ENCODE measurements at places on chromosomes 2 and 18.
A peak's percentile ranks its signal among the peaks of the same experiment; 100 is the strongest.

GRCh38 chr2:122378521-122378920 is 623.1 kb downstream of the TSN start:
- no peak for DNase-seq

DNA sequence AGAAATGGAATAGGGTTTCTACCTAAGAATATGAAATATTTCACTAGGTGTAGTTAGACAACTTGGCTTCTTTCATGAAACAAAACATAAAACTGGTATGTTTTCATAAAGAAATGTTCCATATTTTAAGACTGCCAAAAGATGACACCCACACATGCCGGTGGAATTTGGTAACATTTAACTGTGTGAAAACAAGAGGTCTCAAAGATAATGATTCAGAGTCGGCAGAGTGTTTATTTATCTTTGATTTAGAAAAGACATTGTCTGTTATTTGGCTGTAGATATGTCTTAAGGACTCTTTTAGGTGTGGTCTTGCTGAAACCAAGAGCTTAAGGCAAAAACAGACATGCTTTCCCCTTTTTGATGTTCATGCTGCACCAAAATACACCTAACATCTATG is 63.5 kb upstream of the FN1 start:
- no peak for DNase-seq

- DNase-seq, result no peak
Observed at GRCh38 chr2:9821805-9822445, 21.3 kb upstream of the TAF1B start.

DNA sequence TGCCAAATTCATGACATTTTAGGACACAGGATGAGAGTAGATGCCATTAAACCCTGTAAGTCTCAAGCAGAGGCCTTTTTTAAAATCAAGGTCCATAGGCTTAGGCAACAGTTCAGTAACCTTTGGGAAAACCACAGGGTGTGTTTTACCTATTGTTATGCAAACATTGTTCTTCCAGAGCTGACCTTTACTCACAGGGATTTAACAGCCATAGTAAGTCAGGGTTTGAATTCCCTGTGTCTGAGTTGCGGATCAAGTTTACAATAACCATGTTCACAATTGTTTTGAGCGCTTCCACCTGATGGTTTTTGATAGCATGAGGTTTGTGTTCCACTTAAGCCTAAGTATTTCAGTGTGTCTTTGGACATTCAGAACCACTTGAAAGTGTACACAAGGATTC is 160.1 kb upstream of the BOD1L2 start:
- no peak for DNase-seq

DNA sequence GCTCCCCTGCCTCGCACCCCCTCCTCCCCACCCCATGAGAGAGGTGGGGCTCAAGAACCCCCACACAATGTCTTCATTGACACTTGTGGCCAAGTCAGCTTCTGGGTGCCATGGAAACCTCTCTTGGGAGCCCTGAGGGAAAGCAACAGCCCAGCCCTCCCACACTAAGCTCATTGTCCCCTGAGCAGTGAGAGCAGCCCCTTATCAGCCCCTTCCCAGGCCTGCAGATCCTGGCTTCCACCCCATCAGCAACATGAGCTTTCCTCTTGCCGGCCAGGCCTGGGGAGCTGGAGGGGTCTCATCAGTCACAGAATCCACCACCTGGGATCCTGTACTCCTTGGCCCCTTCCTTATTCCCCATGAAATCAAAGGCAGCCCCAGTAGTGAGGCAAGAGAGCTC is 107.8 kb upstream of the ST3GAL5 start:
- no peak for DNase-seq

DNA sequence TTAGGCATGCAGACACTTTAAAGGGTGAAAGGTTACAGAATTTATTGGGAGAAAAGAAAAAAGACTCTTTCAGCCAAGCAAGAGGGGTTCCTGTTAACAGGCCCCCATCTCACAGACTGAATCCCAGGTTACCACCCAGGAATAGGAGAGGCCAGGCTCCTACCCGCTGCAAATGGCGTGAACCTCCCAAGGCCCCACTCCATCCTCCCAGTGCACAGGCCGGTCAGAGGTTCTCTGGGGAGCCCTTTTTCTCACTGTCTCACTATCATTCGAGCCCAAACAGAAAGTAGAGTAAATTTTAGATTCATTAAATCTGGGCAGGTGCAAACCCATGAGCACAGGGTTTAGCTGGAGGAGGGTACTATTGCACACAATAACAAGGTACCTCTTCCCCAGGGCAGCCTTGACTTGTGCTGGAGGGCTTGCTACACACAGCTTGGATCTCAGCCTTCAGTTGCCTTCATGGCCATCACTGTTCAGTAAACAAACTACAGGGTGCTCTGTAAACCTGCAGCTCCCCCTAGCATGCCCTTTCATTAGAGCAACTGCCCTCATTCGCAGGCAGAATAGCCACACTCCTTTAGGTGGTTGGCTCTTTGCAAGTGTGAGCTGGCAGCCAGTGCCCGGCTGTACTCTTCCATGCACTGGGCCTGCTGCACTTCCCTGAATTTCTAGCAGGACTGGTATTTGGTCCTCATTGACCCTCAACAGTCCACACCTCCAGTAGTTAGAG is 7.3 kb upstream of the PLEK start:
- DNase-seq, result peak; percentile 28

DNA sequence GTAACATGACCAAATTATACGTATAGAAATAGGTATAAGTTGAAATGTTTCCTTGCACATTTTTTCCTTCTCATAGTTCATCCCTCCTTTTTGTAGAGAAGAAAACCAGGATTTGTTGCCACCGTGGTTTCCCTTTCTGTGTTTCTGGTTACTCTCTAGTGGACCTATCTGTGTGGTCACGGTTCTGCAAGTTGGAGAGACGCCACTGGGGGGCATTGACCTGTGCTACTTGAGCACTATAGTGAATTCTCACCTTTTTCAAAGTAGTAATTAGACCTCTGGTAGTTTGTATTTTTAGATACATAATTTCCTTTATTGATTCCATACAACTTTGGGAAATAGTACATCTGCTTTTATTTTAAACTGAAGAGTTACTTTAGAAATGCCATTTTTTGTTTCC is 444.8 kb downstream of the PTPRM start:
- no peak for DNase-seq

All from upper lobe of left lung (tissue), 6 donors.